Stimulated activated memory B cell treated with anti-CD40 and anti-IgM and Interleukin-4, amounts not matched to agents 10 μg/mL and 1 μg/mL and 100 μg/mL, for 72 hours (primary cell): ENCODE measurements at places on chromosomes 11 and 22.

DNA sequence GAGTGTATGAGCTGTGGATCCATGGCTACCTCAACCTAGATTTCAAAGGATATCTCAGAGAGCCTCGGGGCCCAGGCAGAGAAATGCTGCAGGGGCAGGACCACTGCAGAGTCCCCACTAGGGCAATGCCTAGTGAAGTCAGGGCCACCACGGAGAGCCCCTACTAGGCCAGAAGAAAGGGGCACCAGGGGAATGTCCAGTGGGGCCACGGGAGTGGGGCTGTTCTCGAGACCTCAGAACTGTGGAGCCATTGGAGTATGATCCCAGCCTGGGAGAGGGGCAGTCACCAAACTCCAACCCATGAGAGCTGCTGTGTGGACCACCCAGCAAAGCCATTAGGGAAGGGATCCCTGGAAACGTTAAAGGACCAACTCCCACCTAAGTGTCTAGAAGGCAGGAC, 24.5 kb downstream of the RTL6 start:
- no peak for ATAC-seq

GRCh38 chr11:9626496-9627394, 37.1 kb upstream of the SWAP70 start:
- peak; percentile 54 for ATAC-seq

DNA sequence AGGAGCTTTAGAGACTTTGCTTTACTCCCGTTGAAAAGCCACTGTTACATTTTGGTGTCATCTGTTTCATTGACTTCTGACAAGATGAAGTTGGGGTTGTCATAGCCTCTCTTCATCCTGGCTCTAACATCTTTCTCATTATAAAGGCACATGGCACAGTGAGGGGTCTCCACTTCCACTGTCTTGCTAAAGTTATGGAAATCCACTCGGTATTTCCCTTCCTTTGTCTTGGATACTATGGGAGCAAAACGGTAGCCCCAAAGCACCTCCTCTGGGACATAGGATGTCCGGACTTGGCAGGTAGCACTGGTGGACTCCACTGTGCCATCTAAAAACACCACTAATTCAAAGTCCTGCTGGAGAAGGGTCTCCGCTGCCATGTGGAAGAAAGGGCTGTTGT, 28.0 kb downstream of the KCNJ1 start:
- no peak for ATAC-seq

DNA sequence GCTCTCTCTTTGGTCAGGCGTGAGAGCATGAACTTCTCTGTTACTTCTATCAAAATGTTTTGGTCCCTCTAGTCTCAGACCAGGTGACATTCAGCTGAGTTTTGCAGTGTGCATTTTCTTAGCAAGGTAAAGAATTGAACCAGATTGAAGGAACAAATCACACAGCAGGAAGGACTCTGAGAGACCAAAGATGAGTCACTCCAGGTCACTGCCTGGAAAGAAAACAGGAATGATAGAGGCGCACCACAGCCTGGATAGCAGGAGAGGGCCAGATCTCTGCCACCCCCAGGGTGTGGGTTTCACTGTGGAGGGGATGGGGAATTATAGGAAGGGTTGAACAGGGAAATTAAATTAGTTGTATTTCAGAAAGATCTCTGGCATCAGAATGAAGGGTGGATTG, 788.3 kb downstream of the NTM start:
- no peak for ATAC-seq

DNA sequence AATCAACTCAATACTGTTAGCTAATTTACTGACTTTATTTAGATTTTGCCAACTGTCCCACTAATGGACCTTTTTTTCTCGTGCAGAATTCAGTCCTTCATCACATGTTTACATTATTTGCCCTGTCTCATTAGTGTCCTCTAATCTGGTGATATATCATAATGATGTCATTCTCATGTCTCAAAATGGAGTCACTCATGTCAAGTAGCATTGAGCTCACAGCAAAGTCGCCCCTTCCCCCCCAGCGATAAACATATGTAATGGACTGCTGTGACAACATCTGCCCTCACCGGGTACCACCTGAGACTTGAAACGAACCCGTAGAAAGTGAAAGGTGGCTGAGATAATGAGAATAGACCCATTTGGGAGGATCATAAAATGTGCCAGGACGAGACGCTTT, 37.6 kb downstream of the HIPK3 start:
- ATAC-seq: no peak

GRCh38 chr11:62223095-62223494, 14.6 kb downstream of the SCGB2A1 start:
- ATAC-seq: no peak

DNA sequence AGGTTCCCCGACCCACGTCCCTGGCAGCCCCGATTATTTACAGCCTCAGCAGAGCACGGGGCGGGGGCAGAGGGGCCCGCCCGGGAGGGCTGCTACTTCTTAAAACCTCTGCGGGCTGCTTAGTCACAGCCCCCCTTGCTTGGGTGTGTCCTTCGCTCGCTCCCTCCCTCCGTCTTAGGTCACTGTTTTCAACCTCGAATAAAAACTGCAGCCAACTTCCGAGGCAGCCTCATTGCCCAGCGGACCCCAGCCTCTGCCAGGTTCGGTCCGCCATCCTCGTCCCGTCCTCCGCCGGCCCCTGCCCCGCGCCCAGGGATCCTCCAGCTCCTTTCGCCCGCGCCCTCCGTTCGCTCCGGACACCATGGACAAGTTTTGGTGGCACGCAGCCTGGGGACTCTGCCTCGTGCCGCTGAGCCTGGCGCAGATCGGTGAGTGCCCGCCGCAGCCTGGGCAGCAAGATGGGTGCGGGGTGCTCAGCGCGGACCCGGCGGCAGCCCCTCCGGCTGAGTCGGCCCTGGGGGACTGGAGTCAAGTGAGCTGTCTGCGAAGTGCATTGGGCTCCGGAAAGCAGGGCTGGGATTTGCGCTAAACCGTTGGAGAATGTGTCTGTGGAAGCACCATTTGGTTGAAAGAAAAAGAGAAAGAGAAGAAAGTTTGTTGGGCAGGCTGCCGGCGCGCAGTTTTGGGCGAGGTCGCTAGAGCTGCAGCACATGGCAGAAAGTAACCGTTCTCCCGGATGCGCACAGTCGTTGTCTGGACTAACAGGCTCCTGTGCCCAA, at the start of gene CD44:
Gene CD44 (plus strand): TSS at position 229 of the 779 bp plus-strand sequence. CDS start 133 bp downstream, at position 362.
- peak; percentile 88 for ATAC-seq

DNA sequence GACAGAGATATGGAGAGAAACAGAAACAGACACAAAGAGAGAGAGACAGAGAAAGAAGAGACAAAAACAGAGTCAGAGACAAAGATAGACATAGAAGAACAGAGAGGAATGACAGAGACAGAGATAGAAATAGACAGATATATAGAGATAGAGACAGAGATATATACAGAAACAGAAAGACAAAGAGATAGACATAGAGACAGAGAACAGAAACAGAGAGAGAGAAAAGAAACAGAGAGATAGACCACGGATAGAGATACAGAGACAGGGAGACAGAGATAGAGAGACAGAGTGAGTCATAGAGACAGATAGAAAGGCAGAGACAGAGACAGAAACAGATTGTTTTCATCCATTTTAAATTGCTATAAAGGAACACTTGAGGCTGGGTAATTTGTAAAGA, 12.3 kb upstream of the MPEG1 start:
- no peak for ATAC-seq

DNA sequence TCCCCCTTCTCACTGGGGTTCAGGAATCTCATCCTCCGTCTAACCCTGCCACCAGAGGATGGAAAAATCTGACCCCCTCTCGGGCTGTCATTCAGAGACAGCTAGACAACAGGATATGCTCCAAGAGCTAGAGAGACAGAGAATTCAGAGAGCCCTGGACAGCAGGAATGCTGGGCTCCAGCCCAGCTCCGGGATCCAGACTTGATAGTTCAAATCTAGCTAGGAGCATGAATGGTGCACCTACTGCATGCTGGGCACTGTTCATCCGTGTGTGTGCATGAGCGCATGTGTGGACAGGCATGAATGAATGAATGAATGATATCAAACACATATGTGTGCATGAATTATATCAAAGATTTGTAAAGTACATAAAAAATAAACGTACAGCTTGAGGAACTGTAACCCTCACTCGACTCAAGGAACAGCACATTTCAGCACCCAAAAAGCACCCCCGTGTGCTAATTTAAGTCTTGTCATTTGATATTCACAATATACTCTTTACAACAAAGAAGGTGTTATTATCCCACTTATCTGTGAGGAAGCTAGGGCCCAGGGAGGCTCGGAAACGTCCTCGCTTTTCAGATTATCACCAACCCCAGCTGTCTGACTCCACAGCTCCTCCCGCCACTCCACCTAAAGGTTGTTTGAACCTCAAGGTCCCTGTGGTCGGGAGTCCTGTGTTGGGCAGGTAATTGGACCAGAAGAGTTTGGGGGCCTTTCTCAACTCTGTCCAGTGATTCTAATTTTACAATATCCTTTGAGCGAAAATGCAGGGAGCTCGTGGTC, 640 bp upstream of the VSIG10L2 start:
- no peak for ATAC-seq

DNA sequence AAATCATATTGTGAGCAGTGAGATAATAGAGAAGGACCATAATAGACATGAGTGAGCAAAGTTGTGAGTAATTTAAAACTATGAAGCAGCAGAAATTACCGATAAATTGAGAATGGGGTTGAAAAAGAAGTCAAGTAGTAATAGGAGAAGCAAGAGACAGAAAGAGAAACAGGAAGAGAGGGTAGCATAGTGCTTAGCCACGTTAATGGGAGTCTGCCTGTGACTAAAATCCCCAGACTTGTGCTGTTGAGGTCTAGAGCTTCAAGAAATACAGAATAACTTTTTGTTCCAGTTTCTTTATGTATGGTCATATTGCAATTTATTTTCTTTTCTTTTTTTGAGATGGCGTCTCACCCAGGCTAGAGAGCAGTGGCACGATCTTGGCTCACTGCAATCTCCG, 368.7 kb downstream of the METTL15 start:
- ATAC-seq: no peak

DNA sequence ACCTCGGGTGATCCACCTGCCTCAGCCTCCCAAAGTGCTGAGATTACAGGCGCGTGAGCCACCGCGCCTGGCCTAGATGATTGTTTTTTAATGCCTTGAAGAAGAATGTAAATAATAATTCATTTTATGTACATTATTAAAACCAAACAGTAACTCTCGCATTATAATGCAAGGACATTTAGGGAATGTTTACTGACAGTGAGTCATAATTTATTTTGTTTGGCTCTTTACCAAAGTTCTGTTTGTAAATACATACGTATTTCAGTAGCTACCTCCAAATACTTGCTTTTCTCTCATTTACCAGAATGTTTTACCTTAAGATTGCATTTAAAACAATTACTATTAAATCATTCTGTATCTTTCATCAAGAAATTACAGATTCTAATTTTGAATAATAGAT, 3.0 kb downstream of the RAB39A start:
- no peak for ATAC-seq

DNA sequence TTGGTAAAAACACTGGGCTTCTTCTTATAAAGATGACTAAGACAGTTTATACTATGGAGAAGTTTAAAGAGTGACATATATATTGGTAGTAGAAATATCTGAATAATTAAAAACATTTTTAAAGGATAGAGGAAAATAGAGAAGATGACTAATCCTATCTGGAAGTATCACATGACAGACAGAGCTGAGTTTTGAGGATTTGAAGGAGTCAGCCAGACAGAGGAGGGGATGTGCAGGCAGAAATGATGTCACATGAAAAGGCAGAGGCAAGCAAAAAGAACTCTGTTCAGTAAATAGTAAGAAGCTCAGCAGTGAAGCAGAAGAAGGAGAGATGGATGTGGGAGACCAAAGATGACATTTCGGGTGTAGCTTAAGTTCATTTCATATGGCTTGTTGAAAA, 1.6 kb downstream of the OR10A2 start:
- ATAC-seq: no peak

DNA sequence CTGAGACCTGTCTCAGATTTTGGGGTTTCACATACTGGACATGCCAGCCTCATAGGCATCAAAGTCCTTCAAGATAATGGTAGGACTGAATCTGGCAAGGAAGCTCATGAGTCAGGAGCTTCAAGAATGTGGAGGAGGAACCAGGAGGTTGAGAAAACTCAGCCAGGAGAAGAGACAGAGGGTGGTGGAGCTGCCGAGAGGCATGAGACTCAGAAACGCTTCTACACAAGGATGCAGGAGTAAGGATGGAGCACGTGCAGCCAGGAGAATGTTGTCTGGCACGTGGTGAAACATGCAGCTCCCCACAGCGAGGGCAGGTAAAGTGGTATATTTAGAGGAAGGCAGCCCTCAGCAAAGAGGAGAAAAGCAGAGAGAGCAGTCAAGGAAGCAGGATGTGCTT, 148.7 kb upstream of the ISX start:
- ATAC-seq: no peak

- no peak for ATAC-seq
Observed at GRCh38 chr11:105073456-105074165, 28.5 kb upstream of the CARD16 start.

DNA sequence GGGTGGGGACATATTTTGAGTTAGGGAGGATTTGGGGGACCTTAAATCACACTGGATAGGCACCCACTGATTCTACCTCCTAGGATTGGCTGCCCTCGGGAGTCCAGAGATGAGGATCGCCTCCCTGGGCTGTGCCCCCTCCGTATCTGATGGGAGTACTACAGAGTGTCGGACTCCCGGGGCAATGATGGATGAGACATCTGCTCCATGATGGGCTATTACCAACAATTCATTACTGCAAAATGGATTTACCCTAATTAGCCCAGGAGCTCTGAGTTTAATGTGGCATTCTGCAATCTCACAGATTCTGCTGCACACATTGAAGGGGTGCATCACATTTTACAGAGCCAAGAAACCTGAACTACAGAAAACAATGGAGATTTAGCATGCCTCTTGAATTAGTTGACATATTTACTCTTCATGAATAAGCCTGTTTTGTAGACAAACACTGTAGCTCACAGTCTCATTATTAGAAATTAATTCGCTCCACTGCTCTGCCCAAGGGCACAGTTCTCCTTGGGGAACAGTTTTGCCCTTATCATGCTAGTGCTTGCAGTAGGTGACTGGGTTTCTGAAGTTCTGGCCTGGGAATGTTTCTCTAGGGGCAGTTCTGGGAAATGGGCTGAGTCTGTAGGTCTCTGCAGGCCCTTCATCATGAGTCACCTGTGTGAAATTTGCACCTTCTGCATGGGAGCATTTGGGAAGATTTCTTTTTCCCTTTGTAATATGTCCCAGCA, 217.1 kb upstream of the PLET1 start:
- ATAC-seq: no peak

DNA sequence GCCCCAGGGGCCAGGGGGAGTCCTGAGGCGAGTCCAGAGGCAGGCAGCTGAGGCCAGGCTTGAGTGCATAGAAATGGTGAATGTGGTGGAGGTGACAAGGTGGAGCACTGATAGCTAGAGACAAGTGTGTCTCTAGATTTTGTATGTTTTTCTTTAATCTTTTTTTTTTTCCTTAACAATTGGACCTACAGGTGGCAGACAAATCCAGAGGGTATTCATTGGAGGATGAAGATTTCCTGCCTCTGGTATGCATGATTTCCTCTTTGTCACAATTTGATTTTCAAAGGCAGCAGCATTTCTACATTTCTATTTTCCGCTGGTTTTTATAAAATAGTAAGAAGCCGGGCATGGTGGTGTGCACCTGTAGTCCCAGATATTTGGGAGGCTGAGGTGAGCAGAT, 47.7 kb upstream of the DKK3 start:
- ATAC-seq: no peak

- no peak for ATAC-seq
Observed at GRCh38 chr11:124094731-124095130, 20.5 kb upstream of the VWA5A start.
